ENCODE measurements at places on chromosomes 12 and 14.

DNA sequence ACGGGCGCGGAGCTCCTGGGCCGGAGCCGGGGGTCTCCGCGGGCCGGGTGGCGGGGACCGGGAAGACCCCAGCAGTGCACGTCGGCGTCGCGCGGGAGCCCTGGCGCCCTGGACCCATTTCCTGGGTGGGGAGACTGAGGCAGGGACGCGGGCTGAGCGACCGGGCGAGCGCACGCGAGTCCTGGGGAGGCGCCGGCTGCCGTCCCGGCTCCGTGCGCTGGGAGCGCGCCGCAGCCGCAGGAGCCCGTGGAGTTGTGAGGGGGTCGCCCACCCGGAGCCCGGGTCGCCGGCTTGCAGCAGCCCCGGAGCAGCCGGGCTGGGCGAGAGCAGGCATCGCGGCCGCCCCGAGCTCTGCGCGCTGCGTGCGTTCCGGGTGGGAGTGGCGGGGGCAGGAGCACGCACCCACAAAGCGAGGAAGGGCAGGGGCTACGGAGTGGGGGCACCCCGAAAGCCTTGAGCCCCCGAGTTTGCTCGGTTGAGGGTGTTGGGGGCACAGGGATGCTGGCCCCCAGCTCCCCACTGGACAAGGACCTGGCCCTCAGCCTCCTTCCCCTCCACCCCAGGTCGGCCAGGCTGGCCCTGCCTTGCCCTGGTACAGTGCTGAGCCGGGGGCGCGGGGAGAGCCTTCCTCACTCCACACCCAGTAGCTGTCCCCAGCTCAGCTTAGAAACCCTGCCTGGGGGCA is 620 bp downstream of the MMP17 start:
- no peak for DNase-seq

- DNase-seq: no peak
These were observed 45.2 kb upstream of the MYL2 start for GRCh38 chr12:110965574-110965973.

GRCh38 chr12:121202407-121203355 is 7.2 kb upstream of the P2RX4 start:
- no peak for DNase-seq

GRCh38 chr12:2198005-2198501 is 145.3 kb downstream of the CACNA1C start:
- DNase-seq: no peak

- DNase-seq: no peak
These were observed 201.1 kb upstream of the TMEM260 start for GRCh38 chr14:56378475-56378877.

DNA sequence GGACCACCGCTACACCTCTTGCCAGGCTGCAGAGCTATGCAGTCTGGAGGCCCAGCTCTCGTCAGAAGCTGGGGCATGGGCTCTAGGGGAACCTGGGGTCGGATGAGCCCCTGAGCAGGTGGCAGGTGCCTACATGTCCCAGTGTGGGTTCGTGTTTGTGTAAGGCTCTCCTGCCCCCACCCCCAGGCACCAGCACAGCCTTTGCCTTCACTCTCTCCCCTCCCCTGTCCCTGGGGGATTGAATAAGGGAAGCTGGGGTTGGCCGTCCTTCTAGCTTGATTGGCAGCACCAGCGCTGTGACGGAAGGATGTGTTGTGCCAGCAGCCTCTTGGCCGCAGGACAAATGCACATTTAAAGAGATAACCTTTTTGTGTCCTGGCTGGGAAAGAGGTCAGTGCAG is 34.8 kb upstream of the TSPAN9 start:
- no peak for DNase-seq

DNA sequence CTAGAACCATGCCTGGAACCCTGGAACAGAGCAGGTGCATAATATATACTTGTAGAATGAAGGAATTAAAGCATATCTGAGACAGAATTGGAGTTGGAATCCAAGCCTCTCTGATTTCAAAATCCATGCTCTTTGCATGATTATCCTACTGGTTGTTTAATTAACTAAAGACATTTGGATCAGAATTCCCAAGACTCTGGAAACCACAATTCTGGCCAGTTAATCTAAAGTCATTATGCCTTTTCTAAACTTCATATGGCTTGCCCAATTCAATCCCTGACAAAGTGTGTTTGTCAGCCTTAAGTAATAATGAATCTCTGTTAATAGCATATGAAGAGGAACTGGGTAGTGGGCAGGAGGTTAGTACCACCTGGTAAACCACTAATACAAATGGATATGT is 422.6 kb downstream of the ATP23 start:
- no peak for DNase-seq

DNA sequence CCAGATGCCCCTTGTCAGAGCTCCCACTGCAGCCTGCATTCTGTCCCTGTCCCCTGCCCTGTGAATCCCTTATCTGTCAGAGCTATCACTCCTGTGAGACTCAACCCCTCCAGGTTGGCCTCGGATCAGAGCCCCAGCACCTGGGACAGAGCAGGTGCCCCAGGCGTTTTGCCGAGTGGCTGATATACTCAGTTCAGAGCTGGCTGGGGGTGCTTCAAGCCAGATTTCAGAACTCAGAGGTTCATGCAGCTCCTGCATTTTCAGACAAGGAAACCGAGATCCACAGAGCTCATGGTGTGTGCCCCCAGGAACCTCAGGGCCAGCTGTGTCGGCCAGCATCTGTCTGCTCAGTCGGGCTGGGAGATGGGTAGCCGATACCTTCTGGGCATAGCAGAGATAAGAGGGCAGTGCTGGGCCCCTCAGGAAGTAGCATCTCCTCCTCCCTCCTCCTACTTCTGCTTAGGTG is 228.0 kb upstream of the RTL1 start:
- DNase-seq: no peak

GRCh38 chr14:53346988-53347387 is 193.9 kb upstream of the DDHD1 start:
- no peak for DNase-seq

DNA sequence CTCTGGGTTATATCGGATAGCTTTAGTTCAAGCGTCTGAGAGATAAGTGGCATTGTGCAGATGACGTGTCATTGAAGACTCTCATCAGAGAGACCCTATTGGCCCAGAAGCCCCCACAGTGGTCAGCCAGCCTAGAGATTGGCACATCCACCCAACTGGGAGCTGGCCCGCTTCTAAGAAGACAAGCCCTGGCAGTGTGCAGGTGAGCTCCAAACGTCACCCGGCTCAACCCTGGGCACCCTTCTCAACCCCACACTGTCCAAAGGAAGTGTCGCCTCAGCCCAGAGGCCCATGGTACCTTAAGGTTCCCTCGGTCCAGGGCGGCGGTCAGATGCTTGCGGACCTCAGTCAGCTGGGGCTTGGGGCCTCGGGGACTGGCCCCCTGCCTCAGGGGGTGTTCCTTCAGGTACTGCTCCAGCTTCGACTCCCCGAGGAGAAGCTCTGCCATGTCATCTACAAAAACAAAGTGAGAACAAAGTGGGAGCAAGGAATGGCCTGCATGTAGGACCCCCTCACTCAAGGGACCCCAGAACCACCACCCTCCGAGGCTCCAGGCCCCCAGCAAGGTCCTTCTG is 30.3 kb downstream of the TTC7B start:
- DNase-seq: no peak

DNA sequence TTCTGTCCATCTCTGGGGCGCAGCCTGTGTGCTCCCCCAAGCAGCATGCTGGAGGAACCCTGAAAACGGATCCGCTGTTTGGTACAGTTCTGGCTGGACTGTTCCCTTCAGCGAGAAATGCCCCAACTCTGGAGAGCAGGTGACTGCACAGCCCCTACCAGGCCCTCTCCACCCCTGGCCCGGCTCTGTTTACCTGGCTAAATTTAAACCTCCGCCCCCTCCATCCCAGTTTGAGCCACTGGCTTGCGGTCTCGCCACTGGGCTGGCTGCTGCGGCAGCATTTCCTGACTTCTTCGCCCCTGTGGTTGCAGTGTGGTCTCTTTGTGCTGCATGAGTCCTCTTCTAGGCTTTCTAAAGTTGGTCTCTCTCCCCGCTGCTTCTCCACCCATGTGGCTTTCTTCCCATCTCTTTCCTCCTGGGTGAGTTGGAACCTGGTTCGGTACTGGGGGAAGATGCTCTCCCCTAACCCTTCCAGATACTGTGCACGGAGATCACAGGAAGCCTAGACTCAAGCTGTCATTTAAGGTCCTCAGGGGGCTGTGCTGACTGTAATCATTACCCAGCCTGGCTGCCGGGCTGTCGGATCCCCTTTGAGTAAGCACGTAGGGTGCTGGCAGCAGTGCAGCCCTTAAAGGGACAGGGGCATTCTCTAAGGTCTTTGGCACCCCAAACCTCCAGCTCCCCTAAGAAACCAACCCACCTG is 60.6 kb downstream of the FBXL14 start:
- no peak for DNase-seq

- no peak for DNase-seq
These were observed 7.3 kb downstream of the USP15 start for GRCh38 chr12:62267480-62267879.

DNA sequence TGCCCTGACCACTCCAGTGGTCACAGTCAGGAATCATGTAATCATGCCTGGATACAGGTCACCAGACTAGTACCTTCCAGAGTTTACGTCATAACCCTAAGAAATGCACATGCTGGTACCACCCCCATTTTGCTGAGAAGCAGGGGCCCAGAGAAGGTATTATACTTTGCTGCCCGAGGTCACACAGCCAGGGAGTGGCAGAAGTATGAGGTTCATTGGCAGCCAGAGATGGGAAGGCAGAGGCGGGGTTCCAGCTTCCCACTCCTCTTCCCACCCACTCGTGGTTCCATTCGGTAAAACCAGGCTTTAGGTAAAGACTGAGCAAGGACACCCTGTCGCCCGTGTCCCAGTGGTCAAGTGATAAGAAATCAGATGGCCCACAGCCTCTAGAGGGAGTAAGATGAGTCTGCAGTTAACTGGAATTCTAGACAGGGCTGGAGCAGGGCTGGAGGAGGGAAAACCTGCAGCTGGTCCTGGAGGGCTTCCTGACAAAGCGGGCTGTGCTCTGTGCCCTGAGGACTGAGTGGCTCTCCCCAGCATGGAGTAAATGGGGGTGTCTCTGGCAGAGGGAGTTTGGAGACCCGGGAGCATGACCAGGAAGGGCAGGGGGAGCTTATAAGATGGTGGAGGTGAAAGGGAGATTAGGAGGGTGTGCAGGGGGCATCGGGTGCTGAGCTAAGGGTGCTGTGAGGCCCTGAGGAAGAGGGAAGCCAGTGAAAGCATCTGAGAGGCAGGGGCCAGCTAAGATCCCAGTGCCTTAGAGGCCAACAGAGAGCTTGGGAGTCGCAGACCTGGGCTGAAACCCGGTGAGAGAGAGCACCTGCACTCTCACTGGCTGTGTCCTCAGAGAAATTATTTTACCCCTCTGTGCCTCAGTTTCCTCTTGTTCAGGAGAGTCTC is 5.7 kb downstream of the FAM222A start:
- DNase-seq: no peak

DNA sequence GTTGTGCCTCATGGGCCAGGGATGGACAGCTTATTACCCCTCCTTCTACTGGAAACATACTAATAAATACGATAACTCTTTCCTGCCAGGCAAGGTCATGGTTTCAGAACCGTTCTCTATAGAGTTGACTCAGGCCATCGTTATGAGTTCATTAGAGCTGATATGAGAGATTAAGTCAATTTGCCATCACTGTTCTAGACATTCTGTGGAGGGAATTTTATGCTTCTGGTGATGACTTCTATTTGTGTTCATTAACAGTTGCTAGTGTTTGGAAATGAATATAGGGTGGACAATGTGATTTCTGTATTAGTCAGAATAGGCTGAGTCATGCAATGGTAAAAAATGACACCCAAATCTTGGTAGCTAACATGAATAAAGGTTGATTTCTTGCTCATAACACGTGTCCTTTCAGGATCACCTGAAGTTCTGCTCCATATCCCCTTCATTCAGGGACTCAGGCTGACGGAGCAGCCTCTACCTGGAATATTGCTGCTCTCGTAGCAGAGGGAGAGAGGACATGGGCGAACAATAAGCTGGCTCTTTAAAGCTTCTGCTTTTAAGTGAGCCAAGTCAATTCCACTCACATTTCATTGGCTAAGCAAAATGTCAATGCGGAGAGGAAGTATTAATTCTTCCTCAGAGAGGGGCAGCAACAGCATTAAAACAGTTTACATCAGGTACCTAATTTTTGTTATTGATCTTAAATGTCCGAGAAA is 18.5 kb upstream of the TBPL2 start:
- no peak for DNase-seq

DNA sequence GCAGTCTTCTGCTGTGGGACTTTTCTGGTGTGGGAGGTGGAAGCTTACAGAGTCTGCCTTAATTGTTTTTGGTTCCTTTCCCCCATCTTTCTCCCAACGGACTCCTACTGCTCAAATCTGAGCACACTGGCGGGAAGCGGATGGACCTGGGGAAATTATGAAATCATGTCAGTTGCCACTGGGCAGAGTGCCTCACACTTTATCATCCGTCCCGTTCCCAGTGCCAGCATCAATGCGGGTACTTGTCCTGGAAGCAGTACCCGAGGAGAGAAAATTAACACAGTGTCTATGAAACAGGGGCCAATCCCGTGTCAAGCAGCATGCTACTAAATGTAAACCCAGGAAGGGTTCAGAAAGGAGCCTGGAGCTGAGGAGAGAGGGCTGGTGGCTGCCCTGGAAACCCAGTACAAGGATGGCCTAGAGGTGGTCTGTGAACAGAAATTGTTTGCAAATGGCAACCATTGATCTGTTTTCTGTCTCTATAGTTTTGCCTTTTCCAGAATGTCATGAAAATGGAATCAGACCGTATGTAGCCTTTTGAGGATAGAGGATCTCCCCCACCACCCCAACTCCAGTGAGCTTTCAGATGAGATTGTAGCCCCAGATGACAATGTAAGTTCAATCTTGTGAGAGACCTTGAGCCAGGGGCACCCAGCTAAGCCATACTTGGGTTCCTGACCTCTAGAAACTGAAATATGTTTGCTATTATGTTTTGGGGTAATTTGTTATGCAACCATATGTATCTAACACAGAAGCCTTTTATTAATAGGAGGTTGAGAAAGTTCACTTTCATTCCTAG is 908 bp upstream of the CDKL1 start:
- DNase-seq: no peak

GRCh38 chr14:74865156-74865555 is 10.8 kb downstream of the PROX2 start:
- DNase-seq: no peak

DNA sequence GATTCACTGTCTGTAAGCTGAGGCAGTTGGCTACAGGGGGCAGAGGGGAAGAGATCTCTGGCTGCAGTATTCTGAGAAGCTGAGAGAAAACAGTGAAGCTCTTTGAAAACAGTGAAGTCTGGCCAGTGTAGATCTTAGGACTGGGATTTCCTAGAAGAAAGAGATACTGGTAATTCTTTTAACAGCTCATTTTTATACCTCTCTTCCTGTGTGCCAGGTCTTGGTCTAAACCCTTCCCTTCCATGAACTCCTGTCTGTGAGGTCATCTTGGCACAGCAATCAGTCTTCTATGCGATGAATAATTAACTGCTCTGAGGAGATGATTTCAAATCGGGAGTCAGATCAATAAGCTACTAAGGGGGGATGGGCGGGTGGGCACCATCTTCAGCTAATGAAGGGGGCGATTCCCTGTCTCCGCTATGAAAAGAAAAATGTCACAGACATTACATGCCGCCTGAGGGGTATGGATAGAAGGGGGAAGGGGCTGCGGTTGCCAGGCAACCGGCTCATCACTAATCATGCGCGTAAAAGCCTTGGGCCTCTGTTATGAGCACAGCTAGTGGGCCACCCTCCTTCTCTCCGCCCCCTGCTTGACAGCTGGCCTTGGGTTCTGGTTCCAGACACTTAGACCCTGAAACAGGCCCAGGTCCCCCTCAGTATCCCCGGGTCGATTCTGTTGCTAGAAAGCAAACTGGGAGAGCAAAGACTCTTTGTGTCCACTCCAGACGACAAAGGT is 75.3 kb upstream of the CEP83 start:
- DNase-seq: no peak

- DNase-seq: no peak
These were observed 363.5 kb downstream of the TMEM121 start for GRCh38 chr14:105889666-105890473.
